ENCODE measurements at places on chromosomes 2 and 18. TPM values are rescaled to one million over a fixed set of nuclear protein-coding genes. Genes with fewer than 3 reads are reported as not detected.

DNA sequence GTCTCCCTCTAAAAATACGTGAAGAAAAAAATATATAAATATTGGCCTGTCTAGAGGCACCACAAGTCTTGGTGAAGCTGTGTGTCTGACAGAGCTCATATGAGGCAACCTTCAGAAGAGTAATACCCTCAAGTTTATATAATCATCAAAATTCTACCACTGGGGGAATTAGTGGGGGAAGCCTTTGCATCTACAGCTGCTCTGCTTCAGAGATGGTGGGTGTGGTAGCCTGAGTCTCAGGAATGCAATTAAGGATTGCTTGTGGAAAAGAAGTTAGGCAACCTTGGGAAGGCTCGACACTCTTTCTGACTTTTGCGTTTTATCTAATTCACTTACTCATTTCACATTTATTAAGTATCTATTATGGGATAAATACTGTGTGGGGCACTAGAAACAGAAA is 17.4 kb downstream of the TPGS2 start:
- DNase-seq, result no peak

DNA sequence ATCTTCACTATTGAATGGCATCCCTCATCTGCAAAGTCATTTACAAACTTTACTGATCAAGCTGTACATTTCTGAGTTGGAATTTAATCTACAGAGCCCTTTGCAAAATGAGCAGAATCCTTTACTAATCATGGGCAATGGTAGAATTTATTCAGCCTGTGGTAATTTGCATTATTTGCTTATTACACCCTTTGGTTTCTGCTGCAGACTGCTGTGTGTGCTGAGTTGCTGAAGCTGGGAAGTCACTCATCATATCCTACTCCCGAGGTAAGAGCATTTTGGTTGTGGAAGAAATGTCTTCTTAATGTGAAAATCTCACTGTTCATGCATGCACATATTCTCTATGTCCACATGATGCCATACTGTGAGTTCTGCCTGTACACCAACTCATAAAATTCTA is 357.4 kb upstream of the SLC39A10 start:
- DNase-seq, result no peak

DNA sequence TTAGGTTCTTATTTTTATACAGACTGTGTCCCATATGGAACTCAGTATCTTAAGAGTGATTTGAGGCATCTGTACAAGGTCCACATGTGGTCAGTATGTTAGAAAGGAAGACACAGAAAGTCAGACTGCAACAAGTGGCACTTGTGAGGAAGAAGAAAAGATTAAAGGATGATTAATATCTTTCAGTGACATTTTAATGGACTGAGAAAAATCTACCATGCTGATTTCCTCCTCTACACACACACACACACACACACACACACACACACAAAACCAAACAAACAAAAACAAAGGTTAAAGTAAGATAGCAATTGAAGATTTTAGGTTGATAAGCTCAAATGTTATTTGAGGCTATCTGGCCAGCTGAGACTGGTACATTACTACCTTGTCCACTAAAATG is 94.5 kb upstream of the CHRNA1 start:
- no peak for DNase-seq

DNA sequence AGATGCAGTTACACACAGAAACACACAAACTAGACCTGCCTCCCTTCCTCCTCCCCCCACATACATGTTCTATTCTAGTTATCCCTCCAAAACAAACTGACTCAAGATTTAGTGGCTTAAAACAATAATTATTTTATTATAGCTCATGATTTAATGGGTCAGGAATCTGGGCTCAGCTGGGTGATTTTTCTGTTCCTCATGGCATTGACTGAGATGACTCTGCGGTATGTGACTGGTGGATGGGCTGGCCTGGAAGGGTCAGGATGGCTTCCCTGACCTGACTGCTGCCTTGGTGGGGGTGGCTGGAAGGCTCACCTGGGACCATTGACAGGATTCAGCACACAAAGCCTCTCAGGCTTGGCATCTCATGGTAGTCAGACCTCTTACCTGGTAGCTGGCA is 33.7 kb upstream of the NTSR2 start:
- no peak for DNase-seq

DNA sequence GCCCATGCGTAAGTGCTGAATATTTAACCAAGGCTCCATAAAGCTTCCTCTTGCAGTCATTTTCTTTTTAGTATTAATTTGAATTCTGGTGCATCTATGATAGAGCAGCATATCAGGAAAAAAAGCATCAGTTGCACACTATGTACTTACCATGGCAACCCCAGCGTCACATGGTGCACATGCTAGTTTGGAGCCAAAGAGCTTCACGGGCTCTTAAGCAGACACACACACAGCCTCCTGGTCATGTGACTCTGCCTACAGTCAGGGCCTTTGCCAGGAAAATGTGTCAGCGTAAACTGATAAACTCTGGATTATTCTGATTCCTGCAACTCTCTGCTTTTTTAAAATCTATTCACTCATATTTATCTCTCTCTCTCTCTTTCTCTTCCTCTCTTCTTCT is 30.2 kb downstream of the NYAP2 start:
- DNase-seq, result peak; percentile 57

GKN2 gene
- polyA plus RNA-seq, result not detected

TLX2 gene
- not detected for polyA plus RNA-seq

PAX8 gene
- 1.1 TPM for polyA plus RNA-seq

KCNG3 gene
- 0.77 TPM for polyA plus RNA-seq
